ENCODE measurements at places on chromosomes 7 and 10.
A peak's percentile ranks its signal among the peaks of the same experiment; 100 is the strongest.

DNA sequence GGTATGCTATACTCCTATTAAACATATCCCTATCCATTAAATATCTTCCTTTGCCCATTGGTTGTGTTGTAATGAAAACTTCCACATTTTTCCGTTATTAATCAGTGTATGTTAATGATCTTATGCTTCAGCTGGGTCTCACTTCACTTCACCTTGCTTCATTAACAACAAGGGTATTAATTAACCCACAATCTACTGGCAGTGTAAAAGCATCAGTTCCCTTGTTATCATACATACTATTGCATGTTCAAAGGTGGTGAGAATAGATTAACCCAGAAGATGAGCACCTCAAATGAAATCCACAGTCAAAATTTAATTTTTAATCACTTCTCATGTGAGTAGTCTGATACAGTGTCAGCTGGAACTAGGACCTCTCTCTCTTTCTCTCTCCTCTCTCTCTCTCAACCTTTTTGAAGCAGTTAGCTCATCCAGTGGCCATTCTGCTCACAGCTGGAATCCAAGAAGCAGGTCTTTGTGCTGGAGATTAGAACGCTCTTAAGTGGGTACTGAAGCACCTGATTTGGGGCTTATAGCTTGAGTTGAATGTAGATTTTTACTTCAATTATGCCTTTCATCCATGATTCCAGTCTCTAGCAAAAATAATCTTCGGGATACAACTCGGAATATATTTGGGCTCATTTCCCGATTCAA is 172.3 kb downstream of the RAPGEF5 start:
- no peak for DNase-seq

GRCh38 chr7:44150966-44151941 is 10.1 kb upstream of the MYL7 start:
- DNase-seq: no peak

GRCh38 chr10:88744002-88744401 is 15.8 kb upstream of the LIPN start:
- no peak for DNase-seq

GRCh38 chr7:107133396-107133795 is 35.4 kb upstream of the HBP1 start:
- DNase-seq: no peak

DNA sequence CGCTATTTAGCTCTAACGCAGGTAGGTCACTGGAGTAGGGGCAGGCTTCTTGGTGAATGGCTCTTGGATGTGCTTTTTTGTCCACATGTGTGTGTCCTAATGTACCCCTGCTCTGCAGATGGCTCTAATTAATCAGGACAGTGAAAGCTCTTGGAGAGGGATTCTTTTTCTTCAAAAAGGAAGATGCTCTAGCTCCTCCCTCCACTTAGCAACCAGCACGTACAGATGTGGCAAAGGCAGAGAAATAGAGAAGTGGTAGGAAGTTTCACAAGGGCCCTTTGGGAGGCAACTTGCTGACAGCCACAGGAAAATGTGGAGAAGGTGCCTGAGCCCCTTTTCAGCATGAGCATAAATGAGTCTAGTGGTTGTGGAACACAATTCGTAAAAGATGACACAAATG is 221.7 kb downstream of the PLXNA4 start:
- no peak for DNase-seq

- no peak for DNase-seq
Observed at GRCh38 chr7:134462337-134462925, 3.5 kb upstream of the AKR1B1 start.

DNA sequence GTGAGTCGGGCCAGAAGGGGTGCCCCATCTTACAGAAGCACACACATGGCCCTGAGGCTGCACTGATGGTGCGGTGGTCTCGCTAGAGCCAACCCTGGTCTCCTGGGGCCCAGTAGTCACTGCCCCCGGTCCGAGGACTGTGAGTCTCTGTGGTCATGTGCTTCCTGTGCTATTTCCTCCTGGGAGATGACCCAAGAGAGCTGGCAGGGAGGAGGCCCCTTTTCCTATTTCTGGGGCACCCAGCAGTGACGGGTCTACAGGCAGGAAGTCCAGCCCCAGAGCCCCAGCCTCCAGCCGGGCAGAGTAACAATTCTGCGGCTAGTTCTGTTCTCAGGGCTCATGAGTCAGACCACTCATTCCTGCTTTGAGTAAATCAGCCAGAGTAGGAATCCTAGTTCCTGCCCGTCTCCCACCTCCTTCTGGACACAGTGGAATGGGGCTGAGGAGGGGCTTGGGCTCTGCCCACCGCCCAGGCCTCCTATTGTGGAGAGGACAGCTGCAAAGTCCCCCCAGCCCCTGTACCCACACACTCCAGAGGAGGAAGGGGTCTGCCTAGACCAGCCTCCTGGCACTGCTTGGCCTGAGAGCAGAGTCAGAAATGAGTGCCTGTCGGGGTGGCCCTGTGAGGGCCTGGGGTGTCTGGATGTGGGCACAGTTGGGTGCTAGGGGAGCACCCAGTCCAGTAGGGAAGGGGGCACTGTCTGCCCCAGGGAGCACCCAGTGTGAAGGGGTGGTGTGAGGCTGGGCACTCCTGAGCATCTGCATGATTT is 80.5 kb upstream of the PPIF start:
- peak; percentile 81 for DNase-seq

GRCh38 chr7:27897001-27897400 is 157.0 kb downstream of the TAX1BP1 start:
- no peak for DNase-seq

DNA sequence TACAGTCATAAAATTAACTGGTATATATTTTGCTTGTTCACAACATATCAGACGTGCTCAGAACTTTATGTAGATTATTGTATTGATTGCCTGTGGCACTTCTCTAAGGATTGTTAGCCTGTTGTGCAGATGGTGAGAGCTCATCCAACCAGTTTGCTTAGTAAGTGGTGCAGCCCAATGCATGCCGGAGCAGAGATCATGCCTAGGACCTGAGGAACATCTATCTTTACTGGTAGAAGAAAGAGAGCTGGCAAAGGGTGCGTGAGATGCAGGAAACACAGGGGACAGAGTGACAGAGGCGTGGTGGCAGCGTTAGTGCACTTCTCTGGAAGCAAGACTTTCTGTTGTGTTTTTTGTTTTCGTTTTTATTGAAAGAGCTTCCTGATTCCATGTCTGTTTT is 35.9 kb downstream of the CCM2 start:
- DNase-seq: no peak

DNA sequence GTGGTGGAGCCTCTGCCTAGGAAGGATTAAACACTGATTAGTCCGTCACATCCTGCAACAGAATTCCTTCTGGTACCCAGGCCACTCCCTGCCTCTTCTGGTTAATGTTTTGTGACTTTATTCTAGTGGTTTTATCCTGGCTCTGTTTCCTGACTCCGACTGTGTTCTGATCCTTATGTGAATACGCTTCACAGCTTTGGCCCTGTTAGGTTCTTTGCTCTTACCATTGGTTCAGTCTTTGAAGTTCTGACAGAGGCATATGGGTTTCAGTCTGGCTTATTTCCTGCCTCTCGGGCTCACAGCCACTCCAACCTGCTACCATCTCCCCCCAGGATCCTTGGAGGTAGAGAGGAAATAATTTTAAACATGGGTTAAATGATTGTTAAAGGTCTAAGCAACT is 23.2 kb upstream of the FGL2 start:
- no peak for DNase-seq

GRCh38 chr10:95536017-95536416 is 25.2 kb downstream of the SORBS1 start:
- no peak for DNase-seq

GRCh38 chr7:710161-710560 is 16.3 kb upstream of the DNAAF5 start:
- DNase-seq: no peak

DNA sequence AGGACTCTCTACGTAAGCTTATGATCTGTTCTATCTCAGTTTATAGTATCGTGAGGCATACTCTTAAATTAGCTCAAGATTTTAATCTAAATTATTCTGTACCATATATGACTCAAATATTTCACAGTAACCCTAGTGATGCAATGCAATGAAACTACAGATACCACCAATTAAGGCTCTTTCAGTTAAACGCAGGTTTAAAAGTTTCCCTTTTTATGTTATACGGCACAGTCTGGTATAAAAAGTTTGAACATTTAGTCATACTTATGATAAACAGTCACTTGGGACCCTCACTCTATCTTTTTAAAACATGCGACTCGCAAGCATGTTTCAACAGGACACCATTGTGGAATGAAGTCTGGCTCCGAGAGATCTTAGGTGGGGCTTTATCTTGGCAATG is 107.2 kb downstream of the CDK6 start:
- no peak for DNase-seq
